ENCODE measurements at places on chromosomes 4 and X.
A peak's percentile ranks its signal among the peaks of the same experiment; 100 is the strongest.

GRCh38 chr4:140277576-140277975 lies 95.9 kb upstream of the SCOC start:
- DNase-seq, result no peak

DNA sequence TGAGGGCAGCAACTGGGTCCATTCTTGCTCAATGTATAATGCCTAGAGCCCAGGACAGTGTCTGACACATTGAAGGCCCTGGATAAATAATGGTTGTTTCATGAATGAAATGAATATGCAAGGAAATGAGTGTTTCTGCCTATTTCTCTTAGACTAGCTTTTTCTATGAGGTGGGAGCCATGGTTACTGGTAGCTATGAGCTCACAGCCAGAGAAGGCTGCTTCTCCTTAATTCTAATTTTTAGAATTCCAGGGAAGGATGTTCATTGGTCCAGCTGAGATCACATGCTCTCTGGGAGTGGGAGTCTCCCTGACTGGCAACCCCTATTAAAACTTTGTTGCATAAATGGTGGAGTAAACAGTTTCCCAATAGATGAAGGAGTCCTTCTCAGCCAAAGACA lies 9.7 kb upstream of the DCUN1D4 start:
- DNase-seq, result no peak

GRCh38 chrX:633985-634958 lies 3.7 kb downstream of the SHOX start:
- no peak for DNase-seq

GRCh38 chr4:183659872-183660242 lies 764 bp downstream of the TRAPPC11 start:
- no peak for DNase-seq

DNA sequence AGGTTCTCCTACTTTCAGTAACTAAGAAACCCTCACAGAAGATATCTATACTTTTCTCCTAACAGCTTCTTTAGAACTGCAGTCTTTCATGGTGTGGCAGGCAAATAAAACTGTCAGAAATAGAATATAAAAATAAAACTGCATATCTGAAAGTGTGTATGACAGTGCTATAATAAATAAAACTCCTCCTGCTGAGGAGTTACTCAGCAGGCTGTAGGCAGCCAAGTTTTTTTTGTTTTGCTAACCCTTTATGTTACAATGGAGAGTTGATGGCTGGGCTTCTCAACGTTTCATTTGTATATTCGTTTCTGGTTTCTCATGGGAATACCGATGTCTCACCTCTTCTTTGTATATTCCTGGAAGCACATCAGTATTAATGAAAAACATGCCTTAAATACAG lies 18.2 kb upstream of the UGT2B10 start:
- no peak for DNase-seq

- DNase-seq, result no peak
Observed at GRCh38 chr4:106618956-106619355, 250.4 kb upstream of the GIMD1 start.

- no peak for DNase-seq
Observed at GRCh38 chr4:118086344-118086743, 52.1 kb downstream of the NDST3 start.

GRCh38 chr4:53321151-53321983 lies 44.5 kb downstream of the SCFD2 start:
- no peak for DNase-seq

- no peak for DNase-seq
Observed at GRCh38 chr4:6172927-6173200, 27.5 kb downstream of the JAKMIP1 start.

GRCh38 chr4:124321364-124321763 lies 391.2 kb downstream of the ANKRD50 start:
- DNase-seq, result no peak

GRCh38 chrX:118655561-118656246 lies 71.7 kb upstream of the IL13RA1 start:
- DNase-seq, result no peak

- DNase-seq, result no peak
Observed at GRCh38 chrX:56130031-56130430, 102.1 kb upstream of the KLF8 start.

DNA sequence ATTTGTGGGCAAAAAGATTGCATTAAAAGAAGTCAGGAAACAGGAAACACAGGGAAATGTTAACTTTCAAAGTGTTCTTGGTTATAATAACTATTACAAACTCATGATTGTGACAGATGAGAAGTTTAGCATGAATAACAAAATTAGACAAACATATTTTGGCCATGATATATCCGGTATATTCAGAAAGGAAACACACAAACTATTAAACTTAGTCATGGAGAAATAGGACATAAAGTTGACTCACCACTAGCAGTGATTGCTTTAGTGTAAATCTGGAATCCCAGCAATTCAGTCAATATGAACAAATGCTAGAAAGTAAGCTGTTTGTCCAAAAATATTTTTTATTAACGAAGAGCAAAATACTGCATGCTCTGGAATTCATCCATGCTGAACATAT lies 1299.9 kb downstream of the C4orf33 start:
- DNase-seq, result no peak

- no peak for DNase-seq
Observed at GRCh38 chrX:93673869-93674271, at the start of gene FAM133A. FAM133A (plus strand) TSS chrX:93674206; CDS start chrX:93709420, 35,214 bp downstream.

DNA sequence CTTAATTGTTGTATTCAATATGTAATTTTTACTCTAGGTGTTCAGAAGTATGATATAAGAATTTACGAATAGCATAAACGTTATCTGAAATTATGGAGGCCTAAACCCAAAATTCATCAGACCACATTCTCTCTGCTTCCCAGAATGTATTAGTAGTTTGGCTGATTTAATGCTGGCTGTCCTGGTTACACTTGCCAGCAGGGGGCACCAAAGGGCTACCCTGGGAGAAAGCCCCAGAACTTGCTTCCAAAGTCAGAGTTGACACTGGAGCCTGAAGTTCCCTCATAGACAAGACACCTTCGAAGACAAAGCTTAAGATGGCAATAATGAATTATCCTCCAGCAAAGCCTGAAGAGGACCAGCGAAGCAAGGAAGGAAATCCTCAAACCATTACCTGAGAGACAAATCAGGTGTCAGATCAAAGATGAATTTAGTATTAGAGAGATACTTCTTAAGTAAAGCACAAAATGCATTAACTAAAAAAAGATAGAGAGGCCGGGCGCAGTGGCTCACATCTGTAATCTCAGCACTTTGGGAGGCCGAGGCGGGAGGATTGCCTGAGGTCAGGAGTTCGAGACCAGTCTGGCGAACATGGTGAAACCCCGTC lies 11.3 kb upstream of the ANOS1 start:
- DNase-seq, result peak; percentile 61

DNA sequence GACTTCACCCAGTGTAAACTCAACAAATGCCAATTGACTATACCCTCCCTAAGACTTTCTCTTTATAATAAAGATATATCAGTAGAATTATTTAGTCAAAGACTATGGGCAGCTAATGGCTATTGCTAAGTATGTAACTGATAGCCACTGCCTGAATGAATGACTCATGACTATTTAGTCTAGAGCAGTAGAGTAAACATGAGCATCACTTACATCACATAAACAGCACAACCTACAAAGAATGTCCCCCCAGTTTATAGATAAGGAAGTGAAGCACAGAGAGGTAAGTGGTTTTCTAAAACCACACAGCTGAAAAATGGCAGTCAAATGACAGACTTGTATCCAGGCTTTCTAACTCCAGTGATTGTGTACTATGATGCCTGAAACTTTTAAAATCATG lies 507.0 kb downstream of the PPARGC1A start:
- no peak for DNase-seq

GRCh38 chr4:100588076-100588475 lies 70.3 kb upstream of the EMCN start:
- DNase-seq, result no peak

DNA sequence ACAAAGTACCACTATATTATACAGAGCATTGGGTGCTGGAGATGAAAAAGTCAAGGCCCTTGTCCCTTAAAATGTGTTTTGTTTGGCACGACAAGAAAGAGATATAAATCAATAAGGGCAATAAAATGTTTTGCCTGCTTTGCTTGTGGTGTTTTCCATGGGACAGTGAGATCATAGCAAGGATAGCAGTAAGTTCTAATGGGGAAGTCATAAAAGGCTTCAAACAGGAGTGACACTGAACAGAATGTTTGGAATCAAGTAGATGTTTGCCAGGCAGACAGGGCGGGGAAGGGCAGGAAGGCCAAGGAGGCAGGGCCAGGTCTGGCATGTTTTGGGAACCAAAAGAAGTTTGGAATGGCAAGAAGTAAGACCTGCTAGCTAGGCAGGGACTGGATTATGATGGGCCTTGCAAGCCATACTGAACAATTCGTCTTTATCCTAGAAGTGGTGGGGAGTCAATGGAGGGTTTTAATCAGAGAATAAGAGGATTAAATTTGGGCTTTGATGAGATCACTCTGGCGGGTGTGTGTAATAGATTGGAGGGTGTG lies 16.4 kb downstream of the FGF2 start:
- no peak for DNase-seq

DNA sequence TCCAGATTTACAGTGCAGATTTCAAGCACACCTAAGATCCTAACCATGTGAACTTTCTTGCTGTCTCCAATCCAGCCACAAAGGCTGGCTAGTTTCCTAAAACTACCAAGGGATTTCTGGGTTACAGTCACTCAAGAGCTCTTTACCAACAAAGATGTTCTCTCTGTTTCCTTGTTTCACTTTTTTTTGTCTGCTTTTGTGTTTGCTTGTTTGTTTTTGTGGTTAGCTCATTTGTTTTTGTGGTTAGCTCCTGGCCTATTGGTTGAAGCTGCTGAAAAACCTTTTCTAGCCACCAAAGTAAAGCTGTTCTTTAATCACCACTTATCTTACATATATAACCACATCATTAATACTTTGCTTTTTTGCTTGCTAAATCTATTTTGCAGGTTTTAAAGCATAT lies 642.5 kb upstream of the GALNTL6 start:
- DNase-seq, result no peak

DNA sequence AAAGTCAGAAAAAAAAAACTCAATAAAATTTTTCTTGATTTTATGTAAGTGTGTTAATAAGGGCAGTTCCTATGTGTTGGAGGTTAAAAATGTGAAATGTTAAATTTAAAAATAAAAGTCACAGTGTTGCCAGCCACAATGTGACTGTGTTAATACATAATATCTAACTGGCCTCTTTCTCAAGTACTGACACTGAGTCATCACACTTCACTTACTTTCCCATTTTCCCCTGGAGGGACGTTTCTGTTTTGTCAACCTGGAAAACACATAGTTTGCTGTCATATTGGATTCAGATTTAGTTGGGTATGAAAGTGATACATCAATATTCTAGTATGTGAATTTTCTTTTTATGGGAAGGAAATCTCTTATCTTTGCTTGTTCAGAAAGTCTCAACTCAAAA lies 46.4 kb downstream of the ARHGEF38 start:
- DNase-seq, result no peak

DNA sequence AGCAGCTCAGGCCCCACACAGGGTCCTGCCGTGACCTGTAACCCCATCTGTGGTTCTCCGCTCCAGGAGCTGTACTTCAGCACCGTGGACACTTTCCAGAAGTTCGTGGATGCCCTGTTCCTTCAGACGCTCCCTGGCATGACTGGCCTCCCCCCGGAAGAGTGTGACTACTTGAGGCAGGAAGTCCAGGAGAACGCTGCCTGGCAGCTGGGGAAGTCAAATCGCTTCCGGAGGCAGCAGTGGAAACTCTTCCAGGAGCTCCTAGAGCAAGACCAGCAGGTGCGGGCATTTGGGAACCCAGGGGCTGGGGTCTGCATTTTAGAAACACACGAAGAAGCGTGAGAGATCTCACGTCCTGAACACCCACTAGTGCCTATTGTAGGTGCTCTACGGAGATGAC lies 72.5 kb downstream of the EVC start:
- DNase-seq, result no peak

DNA sequence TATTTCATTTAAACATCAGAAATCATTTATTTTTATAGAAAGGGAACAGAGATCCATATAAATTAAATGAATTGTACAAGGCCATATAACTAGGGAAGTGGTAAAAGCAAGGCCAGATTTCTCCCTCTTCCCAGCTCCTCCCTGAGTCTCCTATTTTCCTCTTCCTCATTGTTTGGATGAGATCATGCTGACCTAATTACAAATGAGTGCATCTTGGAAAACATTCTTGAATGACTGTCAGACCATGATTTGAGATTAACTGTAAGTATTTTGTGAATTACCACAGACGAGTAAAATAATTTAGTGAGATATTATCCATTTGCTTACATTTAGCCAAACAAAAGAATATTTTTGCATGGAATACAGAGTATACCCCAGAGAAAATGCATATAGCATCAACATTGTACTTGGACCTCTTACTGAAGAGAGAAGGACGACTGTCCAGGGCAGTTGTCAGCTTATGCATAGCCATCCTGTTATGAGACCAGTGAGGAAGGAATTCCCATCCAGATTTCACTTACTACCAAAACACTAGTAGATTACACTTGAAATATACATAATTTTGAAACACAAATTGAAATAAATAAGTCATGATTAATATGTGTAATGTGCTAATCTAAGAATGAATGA lies 47.3 kb downstream of the SLAIN2 start:
- no peak for DNase-seq

- no peak for DNase-seq
Observed at GRCh38 chrX:151981129-151981528, 6.7 kb upstream of the GABRE start.

DNA sequence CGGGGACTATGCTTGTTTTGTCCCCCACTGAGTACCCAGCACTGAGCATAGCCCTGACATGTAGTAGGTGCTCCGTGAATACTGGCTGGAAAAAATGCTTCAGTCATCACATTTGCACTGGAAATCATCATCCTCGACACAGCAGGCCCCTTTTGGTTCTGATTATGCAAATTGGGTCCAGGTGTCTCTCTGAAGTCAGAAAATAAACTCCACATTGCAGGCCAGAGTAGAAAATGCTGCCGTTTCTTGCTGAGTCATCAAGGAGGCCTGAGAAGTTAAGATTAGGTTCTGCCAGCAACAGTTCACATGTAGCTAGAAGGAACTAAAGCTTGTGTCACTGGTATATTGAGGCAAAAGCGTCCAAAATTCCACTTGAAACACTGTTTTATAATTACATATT lies 15.0 kb upstream of the STK32B start:
- DNase-seq, result peak; percentile 52

GRCh38 chrX:5306654-5307121 lies 922.0 kb downstream of the NLGN4X start:
- DNase-seq, result no peak

DNA sequence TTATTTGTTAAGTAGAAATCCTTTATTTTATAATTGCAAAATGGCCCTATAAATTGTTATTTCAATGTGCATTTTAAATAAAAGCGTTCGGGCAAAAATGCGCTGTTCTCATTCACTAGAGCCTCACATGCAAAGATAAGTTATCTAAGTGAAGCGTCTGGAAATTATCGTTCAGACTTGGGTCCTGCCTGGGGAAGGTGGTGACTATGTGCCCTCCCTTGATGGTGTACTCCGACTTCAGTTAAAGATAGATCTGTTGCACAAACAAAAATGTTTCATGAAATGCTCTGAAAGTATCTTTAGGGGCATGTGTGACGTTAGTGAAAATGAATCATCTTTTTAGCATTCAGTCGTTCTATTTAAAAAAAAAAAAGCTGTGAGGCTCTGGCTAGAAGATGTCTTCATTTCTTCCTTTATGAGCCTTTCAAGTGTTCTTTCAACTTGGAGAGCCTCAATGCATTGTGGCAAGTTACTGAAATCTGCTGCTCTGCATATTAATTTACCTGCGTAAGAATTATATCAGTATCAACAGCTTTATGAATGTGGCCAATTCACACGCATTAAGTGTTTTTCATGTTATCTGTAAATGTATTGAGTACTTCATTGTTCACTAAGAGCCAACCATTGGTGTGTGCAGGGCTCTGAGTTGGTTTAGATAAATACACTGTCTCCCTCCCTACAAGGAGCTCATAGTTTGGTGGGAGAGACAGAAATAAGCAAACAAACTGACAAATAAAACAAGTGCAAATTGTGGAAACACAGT lies 83.0 kb downstream of the AFF1 start:
- no peak for DNase-seq
